Activated CD4-positive, alpha-beta T cell treated with anti-CD3 and anti-CD28 coated beads, Interleukin-2, amount 50 U/mL, for 16 hours (primary cell): ENCODE measurements at places on chromosomes 13 and 19.

DNA sequence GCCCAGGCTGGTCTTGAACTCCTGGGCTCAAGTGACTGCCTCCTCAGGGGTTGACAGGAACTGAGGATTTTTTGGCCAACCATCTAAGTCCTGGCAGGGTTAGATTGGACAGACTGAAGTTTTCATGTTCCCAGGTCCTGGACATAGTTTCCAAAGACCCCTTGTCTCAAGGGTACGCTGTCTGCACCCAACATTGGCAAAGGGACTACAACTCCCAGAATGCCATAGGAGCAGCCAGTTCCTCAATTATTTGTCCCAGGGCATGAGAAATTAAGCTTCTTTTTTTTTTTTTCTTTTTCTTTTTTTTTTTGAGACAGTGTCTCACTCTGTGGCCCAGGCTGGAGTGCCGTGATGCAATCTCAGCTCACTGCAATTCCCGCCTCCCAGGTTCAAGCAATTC, 6.9 kb downstream of the GYS1 start:
- DNase-seq, result no peak

- no peak for DNase-seq
Measured at GRCh38 chr13:66391322-66391721, 838.8 kb downstream of the PCDH9 start.

DNA sequence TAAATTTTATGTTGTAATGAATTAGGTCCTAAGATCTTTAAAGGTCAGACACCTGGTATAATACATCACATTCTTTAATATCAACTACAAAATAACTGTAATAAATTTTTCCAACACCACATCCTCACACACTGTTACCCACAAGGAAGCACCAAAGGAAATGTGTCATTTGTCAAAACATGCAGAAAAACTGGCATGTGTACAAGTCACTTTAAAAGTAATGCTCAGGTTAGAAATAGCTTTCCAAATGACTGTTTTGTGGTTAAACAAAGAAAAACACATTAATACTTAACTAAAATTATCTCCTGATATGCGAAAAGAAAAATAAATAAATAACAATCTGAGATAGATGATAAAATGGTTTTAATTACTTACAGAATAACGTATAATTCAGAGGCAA, 74.7 kb downstream of the MZT1 start:
- DNase-seq, result no peak

DNA sequence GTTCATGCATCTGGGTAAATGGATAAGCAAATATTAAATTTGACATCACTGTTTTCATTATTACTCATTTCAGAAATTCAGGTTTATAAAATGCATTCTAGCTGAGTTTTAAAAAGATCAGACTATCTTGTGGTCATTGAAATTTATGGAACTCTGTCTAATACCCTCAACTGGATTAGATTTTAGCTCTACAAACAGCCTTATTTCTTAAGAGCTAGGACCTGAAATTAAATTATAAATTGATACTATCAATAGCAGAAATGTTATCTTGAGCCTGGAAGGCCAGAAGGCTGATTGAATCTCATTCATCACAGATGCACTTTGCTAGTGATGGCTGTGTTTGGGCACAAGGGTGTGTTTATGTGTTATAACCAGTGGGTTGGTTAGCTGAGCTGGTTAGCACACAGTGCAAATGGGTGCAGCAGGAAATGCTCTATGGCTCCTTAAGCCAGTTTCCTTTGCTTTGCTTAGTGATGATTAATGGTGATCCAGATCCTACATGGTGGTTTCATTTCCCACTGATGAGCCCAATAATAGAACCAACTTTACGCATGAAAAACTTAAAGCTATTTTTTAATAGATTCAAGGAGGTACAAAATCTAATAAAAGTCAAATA, 310.8 kb upstream of the KLF12 start:
- DNase-seq, result no peak
